ENCODE measurements at places on chromosomes 4 and X.

DNA sequence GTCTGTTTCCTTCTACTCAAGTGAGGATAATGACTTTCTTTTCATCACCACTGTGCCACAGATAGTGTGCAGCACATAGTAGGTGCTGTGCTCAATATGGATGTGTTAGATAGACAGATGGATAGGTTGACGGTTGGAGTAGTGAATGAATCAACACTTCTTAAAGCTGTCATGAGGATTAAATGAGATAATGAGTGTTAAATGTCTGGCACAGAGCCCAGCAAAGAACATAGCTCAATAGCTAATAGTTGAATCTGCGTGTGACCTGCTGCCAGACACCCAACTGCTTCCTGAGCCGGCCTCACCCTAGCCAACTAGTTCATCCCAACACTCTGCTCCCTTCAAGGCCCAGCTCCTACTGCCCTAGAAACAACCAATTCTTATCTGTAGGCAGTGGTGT, 67.7 kb upstream of the PJA1 start:
- no peak for DNase-seq
- H3K4me3 ChIP-seq = no peak overlapping the region
- no peaks in the 10 kb centered on the region for H3K27me3 ChIP-seq
- H3K36me3 ChIP-seq = no peaks in the 10 kb centered on the region
- no peak overlapping the region for H3K27ac ChIP-seq

DNA sequence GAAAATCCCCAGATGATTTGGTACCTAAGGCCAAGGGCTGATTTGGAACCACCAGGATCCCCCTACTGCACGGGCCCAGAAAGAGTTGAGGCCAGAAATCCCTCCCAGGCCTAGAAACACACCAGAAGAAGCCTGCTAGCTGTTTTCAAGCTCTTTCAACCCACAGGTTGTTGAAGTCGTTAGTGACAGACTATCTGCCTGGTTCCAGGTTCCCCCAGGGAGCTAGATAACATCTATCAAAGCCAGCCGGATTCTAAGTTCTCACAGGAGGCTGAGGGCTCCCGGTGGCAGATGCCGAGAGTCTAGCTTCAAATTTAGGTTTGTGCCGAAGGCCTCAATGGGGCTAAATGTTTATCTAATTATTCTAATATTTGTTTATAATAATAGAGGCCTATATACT, 132.0 kb upstream of the ATP6AP2 start:
- DNase-seq = no peak
- H3K27me3 ChIP-seq = no peaks in the 10 kb centered on the region
- H3K27ac ChIP-seq = no peak overlapping the region
- no peaks in the 10 kb centered on the region for H3K4me1 ChIP-seq

DNA sequence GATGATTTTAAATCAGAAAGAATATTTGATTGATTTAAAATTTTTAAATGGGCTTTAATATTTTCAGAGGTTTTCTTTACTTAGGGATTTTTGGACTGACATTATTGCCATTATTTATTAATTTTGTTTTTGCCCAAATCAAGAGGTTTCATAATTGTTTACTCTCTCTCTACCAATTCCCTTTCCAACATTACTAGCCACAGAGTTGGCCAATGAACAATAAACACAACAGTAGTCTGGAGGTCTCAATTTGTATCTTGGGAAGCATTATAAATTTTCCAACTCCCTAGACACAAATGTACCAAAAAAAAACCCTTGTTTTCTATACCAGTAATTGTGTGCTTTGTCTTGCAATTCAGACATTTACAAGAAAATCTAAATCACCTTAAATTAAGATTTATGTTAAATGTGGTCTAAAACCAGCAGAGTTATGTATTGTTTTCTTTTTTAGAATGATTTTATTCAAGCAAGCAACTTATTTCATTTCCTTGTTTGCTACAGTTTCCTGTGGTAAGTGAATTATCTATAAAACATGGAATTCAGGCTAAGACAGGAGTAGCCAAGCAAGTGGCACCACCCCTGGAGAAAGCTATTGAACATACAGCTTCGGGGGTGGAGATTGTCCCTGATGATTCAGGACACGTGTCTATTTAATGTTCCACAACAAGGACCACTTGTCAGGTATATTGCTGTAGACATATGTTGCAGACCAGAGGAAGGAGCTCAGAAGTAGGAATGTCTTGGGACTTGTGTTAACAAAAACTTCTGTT, 622 bp downstream of the KLKB1 start:
- H3K27me3 ChIP-seq = no peaks in the 10 kb centered on the region
- no peaks in the 10 kb centered on the region for H3K4me1 ChIP-seq
- H3K36me3 ChIP-seq = no peaks in the 10 kb centered on the region
- no peak overlapping the region for H3K27ac ChIP-seq

DNA sequence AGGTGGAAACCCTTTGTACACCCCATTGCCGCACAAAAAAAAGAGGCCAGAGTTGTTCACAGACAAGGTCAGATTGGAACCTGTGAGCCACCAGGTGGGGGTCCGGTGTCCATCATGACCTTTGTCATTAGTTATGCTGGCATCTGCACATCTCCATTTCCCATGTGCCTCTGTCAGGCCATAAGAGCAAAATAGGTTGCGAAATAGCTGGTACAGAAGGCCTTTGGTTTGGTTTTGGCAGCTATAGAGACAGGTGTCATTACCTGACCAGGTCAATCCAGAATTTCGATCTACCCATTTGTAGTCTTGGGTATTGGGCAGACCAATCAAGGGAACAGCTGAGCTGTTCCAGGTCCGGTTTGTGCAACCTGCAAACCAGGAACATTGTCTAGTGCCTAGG, 6.6 kb downstream of the ERVMER34-1 start:
- no peaks in the 10 kb centered on the region for H3K4me1 ChIP-seq
- DNase-seq = no peak
- no peak overlapping the region for H3K27ac ChIP-seq
- H3K27me3 ChIP-seq = no peaks in the 10 kb centered on the region
- no peaks in the 10 kb centered on the region for H3K36me3 ChIP-seq
- H3K4me3 ChIP-seq = no peak overlapping the region

DNA sequence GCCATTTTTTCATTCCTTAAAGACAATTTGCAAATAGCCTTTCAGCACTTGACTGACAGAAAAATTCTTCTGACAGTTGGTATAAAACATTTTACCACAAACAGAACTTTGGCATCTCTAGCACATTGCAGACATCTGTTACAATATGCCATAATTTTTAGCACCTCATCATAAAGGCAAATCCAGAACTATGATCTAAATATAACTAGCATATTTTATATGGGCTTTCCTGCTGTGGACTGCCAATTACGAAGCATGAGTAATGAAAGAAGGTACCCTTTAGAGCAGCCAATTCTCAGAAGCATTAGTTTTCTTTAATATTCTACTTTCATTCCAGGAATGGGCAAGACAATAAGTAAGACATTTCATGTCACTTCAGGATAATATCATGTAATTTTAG, 647.4 kb upstream of the GALNT7 start:
- no peak overlapping the region for H3K4me3 ChIP-seq
- no peaks in the 10 kb centered on the region for H3K36me3 ChIP-seq
- H3K27ac ChIP-seq = no peak overlapping the region
- H3K27me3 ChIP-seq = no peaks in the 10 kb centered on the region

DNA sequence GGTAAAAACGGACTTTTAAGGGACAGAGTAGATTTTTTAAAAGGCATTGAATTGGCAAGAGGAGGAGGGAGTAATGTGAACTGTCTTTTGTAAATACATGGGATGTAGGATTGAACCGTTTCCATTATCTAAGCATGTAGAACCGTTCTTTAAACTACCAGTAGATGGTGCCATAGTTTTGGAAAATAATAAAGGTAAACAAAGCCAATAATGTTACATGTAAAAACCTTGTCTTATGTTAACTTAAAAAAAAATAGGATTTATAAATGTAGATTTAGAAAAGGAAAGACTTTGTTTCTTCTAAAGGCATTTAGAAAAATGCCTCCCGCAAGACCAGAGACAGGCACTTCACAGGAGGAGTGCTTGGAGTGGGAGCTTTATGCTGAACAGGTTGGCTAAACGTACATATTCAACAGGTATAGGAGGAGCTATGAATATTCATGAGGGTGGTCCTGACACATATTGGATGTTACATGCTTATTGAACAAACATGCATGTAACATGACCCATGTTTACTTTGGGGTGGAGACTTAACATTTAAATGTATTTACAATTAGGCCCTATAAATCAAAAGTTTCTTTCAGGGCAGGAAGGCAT, 45.5 kb upstream of the FAM241A start:
- peak; percentile 48 for DNase-seq
- H3K4me3 ChIP-seq = no peak overlapping the region
- no peaks in the 10 kb centered on the region for H3K4me1 ChIP-seq
- H3K27me3 ChIP-seq = no peaks in the 10 kb centered on the region

DNA sequence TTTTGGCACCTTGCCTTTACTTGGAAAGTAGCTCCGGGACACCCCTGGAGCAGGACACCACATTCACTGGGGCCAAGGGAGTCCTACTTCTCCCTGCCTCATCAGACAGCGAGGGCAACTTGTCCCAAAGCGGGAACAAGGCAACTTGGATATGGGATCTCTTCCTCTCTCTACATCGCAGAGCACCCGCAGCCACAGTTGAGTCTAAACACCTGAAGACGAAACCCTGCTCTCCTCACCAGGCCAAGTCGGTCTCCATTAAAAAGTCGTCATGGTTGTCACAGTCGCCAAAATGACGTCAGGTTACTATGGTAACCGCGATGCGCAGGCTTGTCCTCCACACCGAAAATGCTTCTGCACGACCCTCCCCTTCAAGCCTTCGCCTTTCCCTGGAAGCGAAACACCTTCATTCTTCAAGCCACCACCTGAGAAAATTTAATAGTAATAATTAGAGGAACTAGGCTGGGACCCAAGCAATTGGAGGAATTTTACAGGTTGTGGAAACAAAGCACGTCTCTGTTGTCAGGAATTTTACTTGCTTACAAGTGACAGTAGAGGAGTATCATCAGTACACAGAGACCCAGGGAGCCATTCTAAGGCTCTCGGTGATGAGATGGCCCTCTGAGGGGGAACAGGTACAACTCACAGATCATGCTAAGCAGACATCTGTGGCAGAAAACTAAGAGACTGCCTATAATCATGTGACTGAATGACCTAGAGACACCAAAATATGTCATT, 30.5 kb upstream of the TCEAL4 start:
- peak overlapping the region; percentile 65 for H3K4me3 ChIP-seq
- H3K36me3 ChIP-seq = no peaks in the 10 kb centered on the region

DNA sequence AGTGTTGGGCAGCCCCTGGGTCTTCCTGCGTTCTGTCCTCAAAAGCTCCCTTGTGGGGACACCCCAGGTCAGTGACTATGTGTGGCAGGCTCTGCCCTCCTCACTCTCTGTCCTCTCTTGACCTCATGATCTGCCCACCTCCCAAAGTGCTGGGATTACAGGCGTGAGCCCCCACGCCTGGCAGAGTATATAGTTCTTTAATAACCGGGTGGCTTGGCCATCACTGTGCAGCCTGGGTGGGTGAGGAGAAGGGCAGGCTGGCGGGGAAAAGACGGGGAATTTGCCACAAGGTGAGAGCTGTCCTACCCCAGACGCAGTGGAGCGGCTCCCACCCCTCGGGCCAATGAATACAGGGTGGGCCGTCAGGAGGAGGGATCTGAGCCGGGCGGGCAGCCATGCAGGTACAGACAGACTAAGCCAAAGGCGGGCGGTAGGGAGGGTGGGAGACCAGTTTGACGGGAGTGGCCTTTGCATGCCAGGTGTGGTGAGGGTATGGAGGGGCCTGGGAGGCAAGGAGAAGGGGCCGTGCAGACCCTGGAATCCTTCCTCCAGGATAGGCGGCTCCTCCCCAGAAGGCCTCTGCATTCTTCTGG, 2.5 kb downstream of the SH3BP2 start:
- H3K4me3 ChIP-seq = no peak overlapping the region
- no peaks in the 10 kb centered on the region for H3K36me3 ChIP-seq
- no peak overlapping the region for H3K27ac ChIP-seq
- peaks cover 55% of the 10 kb centered on the region for H3K4me1 ChIP-seq

- no peak overlapping the region for H3K27ac ChIP-seq
- no peaks in the 10 kb centered on the region for H3K4me1 ChIP-seq
- no peaks in the 10 kb centered on the region for H3K36me3 ChIP-seq
- H3K4me3 ChIP-seq = no peak overlapping the region
- no peak for DNase-seq
Observed at GRCh38 chr4:186724058-186724863, 605 bp upstream of the FAT1 start.

DNA sequence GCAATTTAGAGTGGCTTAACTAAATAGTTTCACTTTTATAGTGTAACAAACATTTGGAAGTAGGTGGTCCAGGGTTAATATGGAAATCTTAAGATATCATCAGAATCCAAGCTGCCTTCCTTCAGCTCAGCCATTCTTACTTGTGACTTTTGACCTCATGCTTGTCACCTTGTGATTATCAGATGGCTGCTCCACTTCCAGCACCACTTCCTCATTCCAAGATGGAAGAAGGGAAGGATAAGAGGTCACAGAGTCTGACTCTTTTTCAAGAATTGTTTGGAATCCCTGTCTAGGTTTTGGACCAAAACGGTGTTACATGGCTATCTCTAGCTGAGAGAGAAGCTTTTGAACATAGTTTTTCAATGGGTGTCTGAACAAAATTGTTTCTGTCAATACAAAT, 39.9 kb downstream of the MTTP start:
- H3K4me1 ChIP-seq = no peaks in the 10 kb centered on the region
- H3K4me3 ChIP-seq = no peak overlapping the region
- no peak overlapping the region for H3K27ac ChIP-seq
- DNase-seq = no peak
- no peaks in the 10 kb centered on the region for H3K36me3 ChIP-seq

- H3K36me3 ChIP-seq = no peaks in the 10 kb centered on the region
- no peaks in the 10 kb centered on the region for H3K27me3 ChIP-seq
- no peak overlapping the region for H3K4me3 ChIP-seq
Observed at GRCh38 chr4:40119344-40119743, 62.7 kb downstream of the N4BP2 start.

GRCh38 chrX:103488332-103488731, 31.0 kb downstream of the RAB40A start:
- H3K36me3 ChIP-seq = no peaks in the 10 kb centered on the region
- H3K4me3 ChIP-seq = no peak overlapping the region
- H3K27ac ChIP-seq = no peak overlapping the region
- no peak for DNase-seq
- peaks cover 4% of the 10 kb centered on the region for H3K4me1 ChIP-seq

GRCh38 chr4:128596115-128596514, 213.4 kb upstream of the JADE1 start:
- H3K36me3 ChIP-seq = no peaks in the 10 kb centered on the region
- no peak overlapping the region for H3K27ac ChIP-seq
- DNase-seq = no peak

DNA sequence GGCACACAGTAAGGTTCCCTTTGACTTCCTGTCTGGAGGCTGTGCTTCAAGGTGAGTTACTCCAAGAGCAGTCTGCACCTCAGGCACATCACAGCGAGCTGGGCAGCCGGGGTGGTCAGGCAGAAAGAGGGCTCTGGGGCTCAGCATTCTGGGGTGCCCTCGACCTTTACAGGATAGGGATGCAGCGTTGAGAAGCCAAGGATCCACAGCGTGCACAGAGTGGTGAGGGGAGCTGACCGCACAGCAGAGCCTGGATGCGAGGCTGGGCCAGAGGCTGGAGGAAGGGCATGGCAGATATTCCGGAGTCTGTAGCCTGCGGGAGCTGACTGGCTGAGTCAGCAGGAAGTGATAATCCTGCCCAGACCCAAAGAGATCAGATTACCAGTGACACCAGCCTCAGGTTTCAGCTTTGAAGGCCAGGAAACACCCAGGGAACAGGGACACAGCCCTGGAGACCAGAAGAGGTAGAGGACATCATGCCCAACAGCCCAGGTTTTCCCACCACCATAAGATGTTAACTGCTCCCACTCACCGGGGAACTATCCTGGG, 38.4 kb upstream of the PDLIM3 start:
- H3K27ac ChIP-seq = no peak overlapping the region
- H3K36me3 ChIP-seq = no peaks in the 10 kb centered on the region
- H3K27me3 ChIP-seq = no peaks in the 10 kb centered on the region
- H3K4me3 ChIP-seq = no peak overlapping the region
